Fibroblast of villous mesenchyme (primary cell): ENCODE measurements at places on chromosomes 1 and 21.

DNA sequence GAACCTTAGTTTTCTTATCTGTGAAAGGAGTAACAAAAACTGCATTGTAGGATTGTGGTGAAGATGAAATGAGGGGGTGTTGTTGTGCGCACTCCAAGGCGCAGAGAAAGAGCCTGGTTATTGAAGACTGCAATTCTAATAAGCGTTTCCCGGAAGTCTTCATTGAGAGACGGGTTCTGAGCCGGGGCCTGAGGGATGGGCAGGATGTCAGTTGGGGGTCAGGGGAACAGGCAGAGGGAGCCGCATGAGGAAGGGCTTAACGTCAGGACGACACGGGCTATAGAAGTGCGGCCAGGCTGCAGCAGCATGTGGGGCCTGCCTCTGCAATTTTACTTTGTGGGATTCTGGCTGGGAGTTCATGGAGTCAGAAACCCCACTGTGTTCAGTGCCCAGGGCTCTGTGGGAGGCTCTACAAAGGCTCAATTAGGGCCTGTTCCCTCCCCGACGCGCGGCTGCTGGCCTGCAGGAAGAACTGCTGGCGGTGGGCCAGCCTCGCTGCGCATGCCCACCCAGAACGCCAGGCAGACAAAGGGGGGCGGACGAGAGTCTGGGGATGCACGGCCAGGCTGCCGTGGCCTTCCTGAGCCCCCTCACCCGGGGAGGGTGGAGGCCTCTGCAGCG is 20.7 kb downstream of the TRIM62 start:
- no peak for DNase-seq

DNA sequence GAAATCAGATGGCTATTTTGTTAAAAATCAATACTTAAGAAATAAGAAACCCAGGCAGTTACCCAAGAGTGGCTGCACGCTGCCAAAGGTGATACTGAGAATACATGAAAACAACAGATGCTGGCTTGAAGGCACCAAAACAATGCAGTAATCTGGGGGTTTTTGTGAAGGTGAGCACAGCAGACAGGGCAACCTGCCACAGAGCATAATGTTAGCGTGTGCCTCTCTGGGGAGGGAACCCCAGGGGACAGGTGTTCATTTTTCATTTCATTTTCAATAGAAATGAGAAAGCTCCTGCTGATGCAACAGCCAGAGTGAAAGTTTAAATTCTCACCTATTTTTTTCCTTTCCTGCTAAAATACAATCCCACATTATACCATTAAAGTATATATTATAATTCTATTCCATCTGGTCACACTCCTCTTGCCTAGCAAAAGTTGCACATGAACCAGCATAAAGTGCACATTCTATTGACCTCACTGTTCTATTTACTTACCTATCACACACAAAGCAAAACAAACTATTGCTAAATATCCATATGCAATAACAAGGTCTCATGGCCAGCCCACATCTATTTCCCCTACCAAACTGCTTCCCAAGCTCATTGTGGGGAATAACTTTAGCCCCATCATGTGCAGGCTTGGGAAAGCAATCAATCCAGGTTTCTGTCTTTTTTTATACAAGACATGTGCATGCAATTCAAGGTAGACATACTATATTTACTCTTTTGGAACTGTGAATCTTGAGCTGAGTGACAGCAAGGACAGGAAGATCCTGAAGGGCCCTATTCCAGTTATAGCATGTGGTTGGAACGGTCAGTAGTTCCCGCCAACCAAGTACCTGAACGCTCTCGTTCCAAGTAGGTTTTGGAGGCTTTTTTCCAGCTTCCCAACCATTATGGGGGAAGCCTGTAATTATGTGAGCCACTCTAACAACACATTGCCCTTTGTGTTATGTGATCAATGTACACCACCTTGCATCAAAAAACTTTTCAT is 173.6 kb downstream of the RERE start:
- no peak for DNase-seq

GRCh38 chr21:29914326-29914725 is 25.5 kb downstream of the GRIK1 start:
- no peak for DNase-seq

GRCh38 chr1:226660410-226661182 is 78.5 kb downstream of the ITPKB start:
- DNase-seq = no peak

DNA sequence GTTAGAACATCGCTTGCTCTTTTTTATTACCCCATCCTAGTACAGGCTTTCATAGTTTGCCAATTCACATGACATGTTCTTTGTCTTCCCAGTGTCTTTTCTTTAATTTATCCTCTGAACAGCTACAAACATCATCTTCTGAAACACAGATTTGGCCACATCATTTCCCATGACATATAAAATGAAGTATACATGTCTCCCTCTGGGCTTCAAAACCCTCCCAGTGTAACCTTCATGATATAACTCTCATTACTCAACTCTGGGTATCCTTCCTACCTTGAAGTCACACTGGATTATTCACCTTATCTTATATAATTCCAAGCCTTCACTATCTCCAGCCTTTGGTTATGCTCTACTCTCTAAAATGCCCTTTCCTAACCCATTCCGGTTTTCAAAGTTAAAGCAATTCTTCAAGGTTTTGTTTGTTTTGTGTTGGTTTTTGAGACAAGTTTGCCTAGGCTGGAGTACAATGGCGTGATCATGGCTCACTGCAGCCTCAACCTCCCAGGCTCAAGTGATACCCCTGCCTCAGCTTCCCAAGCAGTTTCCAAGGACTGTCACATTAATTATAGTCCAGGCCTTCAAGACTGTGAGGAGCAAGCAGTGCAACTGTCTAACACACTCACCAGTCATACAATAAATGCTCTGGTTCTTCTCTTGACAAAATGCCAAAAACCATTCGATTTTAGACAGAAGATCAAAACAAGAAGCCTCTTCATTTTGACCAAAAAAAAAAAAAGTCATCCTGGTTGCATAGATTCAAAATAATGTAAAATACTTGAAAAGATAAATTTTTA is 5.8 kb downstream of the RGS1 start:
- DNase-seq = no peak
